Stimulated activated CD4-positive, alpha-beta T cell treated with anti-CD3 and anti-CD28 coated beads, TNF-alpha, amount 100 ng/mL, for 4 hours (primary cell): ENCODE measurements at places on chromosomes 12 and 14.

- no peak for DNase-seq
Measured at GRCh38 chr12:110012137-110012536, 12.9 kb downstream of the ANKRD13A start.

- DNase-seq = no peak
Measured at GRCh38 chr14:75264036-75264435, 14.6 kb upstream of the FOS start.

DNA sequence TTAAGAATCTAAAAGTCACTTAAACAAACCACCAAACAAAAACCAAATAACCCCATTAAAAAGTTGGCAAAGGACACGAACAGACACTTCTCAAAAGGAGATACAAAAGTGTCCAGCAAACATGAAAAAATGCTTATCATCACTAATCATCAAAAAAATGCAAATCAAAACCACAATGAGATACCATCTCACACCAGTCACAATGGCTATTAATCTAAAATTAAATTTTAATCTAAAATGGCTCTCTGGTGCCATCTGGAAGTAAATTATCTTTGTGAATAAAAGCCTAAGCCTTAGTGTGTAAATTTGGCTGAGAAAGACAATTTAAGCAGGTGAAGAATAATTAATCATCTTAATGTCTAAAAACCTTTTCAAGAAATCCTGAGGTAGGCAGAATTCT is 204.5 kb upstream of the PPFIA2 start:
- no peak for DNase-seq

DNA sequence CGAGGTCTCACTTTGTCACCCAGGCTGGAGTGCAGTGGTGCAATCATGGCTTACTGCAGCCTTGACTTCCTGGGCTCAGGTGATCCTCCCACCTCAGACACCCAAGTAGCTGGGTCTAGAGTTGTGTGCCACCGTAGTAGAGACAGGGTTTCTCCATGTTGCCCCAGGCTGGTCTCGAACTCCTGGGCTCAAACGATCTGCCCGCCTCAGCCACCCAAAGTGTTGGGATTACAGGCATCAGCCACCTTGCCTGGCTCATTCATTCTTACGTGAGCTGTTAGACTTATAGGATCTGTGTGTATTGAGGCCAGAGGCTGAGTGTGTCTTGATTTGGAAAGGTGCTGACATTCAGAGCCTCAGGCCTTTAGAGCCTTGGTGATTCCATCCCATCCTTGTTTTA is 128.1 kb downstream of the SLC25A47 start:
- DNase-seq = no peak

GRCh38 chr12:48459259-48459658 is 13.1 kb upstream of the ANP32D start:
- DNase-seq = no peak

GRCh38 chr12:51404627-51405026 is 13.4 kb upstream of the GALNT6 start:
- no peak for DNase-seq

- DNase-seq = no peak
Measured at GRCh38 chr12:89856431-89856830, 147.8 kb upstream of the ATP2B1 start.

GRCh38 chr12:21502164-21502496 is 541 bp downstream of the GOLT1B start:
- peak; percentile 6 for DNase-seq

DNA sequence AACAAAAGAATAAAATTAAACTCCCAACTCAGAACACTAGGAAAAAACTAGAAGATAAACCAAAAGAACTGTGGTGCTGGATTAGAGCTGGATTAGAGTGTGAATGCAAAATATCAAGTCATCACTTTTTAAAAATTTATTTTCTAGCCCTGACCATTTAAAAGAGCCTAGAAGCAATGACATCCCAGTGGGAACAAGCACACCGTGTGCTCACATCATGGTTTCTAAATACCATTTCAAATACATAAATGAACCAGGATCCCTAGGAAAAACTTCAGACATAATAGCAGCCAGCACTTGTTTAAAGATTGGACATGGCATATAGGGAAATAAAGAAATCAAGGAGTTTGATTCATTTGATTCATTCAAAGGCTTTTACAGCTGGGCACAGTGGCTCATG is 30.0 kb downstream of the KDM5A start:
- no peak for DNase-seq

DNA sequence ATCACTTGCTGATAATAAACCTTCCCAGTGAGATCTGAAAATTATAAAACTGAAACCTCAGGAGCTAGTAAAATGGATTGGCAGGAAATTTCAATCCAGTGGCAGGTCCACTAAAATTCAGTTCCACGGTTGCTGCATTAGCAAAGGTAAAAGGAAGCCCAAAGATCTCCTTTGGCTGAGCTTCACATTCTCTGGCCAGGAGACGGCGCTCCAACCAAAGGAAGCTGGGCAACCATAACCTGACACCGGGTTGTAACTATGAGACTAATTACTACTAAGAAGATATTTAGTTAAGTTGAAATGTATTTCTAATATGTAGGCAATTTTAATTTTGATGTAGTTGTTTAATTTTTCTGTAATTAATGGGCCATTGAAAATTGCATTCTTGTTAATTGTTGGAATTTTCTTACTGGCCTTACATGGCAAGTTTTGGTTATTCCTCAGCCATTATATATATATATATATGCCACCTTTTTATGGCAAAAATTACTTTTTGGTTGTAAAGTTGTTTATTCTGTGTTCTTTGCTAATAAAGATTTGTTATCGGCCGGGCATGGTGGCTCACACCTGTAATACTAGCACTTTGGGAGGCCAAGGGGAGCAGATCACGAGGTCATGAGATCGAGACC is 17.0 kb downstream of the OR8S1 start:
- peak; percentile 1 for DNase-seq

- DNase-seq = peak; percentile 21
Measured at GRCh38 chr14:69460093-69460701, 24.3 kb upstream of the PLEKHD1 start.

GRCh38 chr14:74546416-74546815 is 52.9 kb downstream of the ISCA2 start:
- DNase-seq = no peak
